Hematopoietic multipotent progenitor cell treated with erythropoietin and hydrocortisone succinate and interleukin-3 and kit ligand, for 8 days (in vitro differentiated cells): ENCODE measurements at places on chromosomes 7 and 10.
A peak's percentile ranks its signal among the peaks of the same experiment; 100 is the strongest.

DNA sequence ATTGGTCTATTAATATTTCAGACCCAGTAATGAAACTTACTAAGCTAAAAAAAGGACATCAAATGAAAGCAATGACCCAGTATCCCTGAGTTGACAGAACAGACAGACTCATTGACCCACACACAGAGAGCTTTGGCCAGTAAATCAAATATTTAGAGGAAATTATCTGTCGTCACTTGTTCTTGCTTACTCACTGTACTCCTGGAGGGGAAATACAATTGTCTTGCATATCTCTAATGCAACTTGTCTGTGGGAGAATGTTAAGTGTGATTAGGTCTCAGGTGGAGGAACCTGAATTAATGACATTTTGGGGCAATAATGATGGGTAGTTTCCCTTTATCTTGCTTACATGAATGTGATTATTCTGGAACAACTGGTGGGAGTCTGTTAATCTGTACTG is 80.4 kb downstream of the CUBN start:
- no peak for DNase-seq

- no peak for DNase-seq
Measured at GRCh38 chr7:101630591-101630990, 1.5 kb upstream of the MYL10 start.

- DNase-seq = no peak
Measured at GRCh38 chr7:100418930-100419659, 9.4 kb downstream of the ZCWPW1 start.

DNA sequence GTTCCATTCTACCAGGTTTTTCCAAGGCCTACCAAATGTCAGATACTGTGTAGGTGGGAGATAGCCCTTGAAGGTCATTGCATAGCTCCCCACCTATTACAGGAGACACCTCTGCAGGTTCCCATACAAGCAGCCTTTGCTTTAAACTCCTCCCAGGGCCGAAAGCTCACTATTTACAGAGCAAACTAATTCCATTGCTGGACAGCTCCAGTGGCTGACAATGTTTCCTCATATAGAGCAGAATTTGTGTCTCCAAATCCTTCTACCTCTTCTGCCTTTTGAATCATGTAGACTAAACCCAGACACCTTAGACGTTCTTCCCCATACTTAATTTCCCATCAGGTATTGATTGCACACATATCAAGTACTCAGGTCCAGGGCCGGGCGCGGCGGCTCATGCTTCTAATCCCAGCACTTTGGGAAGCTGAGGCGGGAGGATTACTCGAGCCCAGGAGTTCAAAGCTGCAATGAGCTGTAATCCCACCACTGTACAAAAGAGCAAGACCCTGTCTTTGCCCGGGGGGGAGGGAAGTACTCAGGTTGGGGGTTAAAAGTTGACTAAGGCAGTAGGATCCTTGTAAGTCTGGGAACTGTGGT is 2.1 kb downstream of the CNNM1 start:
- DNase-seq = peak; percentile 13

- DNase-seq = no peak
Measured at GRCh38 chr10:59435707-59436106, 73.4 kb upstream of the FAM13C start.

DNA sequence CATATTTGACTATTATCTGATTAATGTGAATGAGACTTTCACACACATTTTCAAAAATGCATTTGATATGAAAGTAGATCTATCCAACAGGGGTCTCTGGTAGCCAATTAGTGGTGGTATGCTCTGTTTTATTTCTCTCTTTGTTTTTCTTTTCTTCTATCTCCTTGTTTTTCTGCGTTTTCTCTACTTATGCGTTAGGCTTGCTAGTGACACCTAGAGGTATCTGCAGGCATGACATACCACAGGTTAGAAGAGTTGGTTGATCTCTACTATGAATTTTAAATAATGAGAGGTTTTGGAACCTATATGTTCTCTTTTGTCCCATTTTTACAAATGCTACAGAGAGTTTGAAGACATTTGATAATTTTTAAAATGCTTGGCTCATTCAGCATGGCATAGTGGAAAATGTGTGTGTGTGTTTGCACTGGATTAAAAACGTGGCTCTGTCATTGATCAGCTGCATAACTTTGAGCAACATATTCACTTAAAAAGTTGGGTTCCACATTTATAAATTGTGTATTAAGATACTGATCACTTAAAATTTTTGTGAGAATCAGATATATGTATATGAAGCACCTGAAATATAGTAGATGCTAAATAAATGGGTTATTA is 28.1 kb upstream of the PLXDC2 start:
- DNase-seq = peak; percentile 73

DNA sequence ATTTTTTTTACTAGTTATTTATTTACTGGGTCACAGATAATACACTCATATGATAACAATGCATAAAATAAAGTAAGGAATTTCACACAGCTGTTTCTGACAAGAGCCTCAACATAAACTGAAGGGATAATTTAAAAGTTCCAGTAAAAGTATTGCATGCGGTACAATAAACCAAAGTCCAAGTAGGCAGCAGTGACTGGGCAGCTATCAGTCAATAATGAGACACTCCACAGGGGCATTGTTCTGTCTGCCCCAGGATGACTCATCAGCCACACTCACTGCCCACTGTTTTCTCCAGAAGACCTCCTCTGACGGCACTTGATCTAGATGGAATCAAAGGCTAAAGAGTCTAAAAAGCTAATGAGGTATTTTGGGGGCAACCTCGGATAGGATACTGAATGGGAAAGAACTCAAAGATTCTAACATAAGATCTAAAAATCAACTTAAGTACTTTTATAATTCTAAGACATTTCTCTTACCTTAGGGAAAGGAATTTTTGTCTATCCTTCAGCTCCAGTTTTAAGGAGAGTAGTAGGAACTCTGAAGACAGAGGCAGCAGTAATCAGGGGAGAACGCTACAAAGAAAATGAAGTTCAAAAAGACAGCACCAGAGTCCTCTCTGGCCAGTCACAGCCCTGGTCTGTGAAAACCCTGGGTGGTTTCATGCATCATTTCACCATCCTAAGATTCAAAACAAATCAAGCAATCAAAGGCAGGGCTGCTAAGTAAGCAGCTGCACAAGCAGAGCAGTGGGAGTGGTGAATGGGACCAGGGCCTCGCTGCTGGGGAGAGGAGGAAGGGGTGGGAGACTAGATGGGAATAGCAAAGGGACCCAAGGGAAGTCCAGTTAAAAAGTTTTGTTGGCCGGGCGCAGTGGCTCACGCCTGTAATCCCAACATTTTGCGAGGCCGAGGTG is 175.1 kb downstream of the AVL9 start:
- DNase-seq = peak; percentile 59

DNA sequence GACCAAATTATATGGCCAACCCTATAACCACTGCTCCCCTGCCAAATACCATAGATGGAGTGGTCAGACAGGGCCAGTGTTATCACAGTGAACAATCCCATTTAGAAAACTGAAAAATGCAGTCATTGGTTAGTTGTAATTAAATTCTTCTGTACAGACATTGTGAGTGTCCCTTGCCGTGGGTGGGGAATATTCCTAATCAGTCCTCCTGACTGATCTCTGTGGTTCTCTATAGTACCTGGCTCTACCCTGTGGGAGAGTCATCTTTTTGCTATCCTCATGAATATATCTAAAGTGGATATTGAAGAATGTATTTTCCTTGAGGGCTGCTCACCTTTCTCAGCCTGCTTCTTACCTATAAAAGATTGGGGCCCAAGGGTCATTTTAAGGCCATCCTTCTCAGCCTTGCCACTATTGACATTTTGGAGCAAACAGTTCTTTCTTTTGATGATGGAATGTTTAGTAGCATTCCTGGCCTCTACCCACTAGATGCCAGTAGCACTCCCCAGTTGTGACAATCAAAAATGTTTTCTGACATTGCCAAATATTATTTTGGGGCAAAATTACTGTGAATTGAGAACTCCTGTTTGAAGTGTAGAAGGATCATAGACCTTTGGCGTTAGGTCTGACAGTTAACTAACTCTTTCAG is 110.2 kb downstream of the MAPK8 start:
- DNase-seq = no peak

DNA sequence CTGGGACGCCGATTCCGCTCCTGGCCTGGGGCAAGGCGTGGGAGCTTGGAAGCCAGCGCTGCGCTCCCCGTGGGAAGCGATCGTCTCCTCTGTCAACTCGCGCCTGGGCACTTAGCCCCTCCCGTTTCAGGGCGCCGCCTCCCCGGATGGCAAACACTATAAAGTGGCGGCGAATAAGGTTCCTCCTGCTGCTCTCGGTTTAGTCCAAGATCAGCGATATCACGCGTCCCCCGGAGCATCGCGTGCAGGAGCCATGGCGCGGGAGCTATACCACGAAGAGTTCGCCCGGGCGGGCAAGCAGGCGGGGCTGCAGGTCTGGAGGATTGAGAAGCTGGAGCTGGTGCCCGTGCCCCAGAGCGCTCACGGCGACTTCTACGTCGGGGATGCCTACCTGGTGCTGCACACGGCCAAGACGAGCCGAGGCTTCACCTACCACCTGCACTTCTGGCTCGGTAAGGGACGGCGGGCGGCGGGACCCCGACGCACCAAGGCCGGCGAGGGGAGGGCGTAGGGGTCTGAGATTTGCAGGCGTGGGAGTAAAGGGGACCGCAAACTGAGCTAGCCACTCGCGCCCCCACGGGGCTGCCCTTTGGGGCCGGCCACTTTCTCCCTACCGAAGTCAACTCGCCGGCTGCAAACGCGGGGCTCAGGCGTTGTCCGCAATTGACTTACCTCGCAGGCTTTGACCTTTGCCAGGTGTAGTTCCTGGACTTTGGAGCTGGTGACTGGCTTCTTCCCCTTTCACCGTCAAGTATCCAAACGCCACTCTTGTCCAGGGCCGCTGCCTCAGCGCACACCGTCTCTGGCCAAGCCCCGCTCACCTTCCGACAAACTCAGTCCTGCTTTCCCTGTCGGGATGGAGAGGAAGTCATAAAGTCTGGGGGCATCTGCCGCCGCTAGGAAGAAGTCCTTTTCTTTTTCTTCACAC is at the start of gene SCIN:
Gene SCIN (plus strand): TSS at position 187 of the 928 bp plus-strand sequence. CDS start 67 bp downstream, at position 254.
- DNase-seq = peak; percentile 32

GRCh38 chr10:23338155-23338828 is 6.3 kb downstream of the C10orf67 start:
- no peak for DNase-seq

DNA sequence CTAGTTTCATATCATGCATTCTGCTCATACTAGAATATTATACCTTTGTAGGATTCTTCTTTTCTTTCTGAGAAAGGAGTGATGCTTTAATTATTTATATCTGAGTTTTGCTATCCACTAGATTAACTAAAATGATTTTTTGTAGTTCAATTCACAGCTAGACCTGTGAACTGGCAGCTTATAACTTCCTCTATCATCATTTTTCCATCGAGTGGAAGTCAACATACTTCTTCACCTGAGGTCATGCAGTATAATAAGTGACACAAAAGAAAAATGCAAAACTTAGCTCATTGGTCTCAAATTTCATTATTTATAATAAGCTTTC is 8.0 kb downstream of the LRRN3 start:
- no peak for DNase-seq

DNA sequence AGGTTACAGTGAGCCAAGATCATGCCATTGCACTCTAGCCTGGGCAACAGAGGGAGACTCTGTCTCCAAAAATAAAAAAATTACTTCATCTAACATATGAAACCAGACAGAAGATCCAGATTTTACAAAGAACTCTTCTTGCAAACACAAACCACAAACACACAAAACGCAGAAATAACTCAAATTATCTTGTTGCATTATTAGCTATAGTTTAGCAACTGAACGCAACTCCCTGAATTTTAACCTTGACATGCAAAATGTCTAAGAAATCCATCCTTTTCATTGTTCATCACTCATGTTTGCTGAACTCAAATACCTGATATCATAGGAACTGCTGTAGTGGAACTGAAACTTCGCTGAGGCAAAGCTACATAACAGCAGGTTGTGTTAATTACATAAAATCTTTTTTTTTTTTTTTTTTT is 64.1 kb downstream of the MICU1 start:
- DNase-seq = no peak

GRCh38 chr10:118259288-118259906 is 82.7 kb downstream of the FAM204A start:
- DNase-seq = peak; percentile 50

DNA sequence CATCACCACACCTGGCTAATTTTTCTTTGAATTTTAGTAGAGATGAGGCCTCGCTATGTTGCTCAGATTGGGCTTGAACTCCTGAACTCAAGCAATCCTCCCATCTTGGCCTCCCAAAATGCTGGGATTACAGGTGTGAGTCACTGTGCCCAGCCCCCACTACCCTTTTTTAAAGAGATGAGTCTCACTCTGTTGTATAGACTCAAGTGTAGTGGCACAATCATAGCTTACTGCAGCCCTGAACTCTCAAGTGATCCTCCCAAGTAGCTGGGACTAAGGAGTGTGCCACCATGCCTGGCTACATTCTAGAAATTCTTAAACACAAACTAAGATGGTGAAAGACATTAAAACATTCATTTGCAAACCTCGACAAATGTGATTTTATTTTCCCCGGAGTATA is 12.6 kb downstream of the SYPL1 start:
- DNase-seq = no peak

- DNase-seq = peak; percentile 58
Measured at GRCh38 chr7:135925210-135925609, 51.9 kb downstream of the MTPN start.

- no peak for DNase-seq
Measured at GRCh38 chr7:128420773-128421172, 11.0 kb upstream of the IMPDH1 start.

- DNase-seq = no peak
Measured at GRCh38 chr7:54166419-54166818, 375.8 kb upstream of the VSTM2A start.

- no peak for DNase-seq
Measured at GRCh38 chr10:1162481-1163203, 106.5 kb downstream of the WDR37 start.

GRCh38 chr10:95660283-95660682 is 3.8 kb upstream of the ALDH18A1 start:
- DNase-seq = no peak

DNA sequence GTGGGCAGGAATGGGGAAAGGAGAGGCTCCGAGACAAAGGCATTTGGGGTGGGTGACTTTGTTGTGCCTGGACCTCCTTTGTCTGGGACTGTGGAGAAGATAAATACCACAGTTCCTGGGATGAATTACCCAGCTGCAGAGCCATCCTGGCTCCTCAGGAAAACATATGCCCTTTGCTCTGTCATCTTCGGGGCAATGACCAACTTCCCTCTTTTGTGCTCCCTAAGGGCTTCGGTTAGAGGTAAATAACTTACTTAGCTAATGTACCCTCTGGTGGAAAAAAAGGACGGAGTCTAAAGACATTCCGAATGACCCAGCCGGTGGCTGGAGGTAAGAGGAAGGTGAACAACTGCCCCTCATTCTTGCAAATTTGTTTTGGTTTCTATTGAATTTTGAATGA is 345.7 kb downstream of the GATA3 start:
- DNase-seq = no peak

- no peak for DNase-seq
Measured at GRCh38 chr7:5343884-5344283, 61.1 kb downstream of the SLC29A4 start.

GRCh38 chr10:22445495-22445894 is 100.2 kb downstream of the SPAG6 start:
- no peak for DNase-seq

- DNase-seq = no peak
Measured at GRCh38 chr7:150567169-150567568, at the start of gene GIMAP4. Gene GIMAP4 (plus strand): TSS chr7:150567390. CDS start chr7:150569902, 2,512 bp downstream.
